ENCODE measurements at places on chromosomes 13 and 19.

GRCh38 chr19:39308531-39309304, 11.9 kb downstream of the LRFN1 start:
- no peak for DNase-seq

- DNase-seq, result no peak
Measured at GRCh38 chr19:4914736-4915501, 5.6 kb downstream of the UHRF1 start.

- DNase-seq, result no peak
Measured at GRCh38 chr13:76692346-76692745, 193.9 kb downstream of the KCTD12 start.

GRCh38 chr19:40614622-40615411, 13.6 kb downstream of the LTBP4 start:
- DNase-seq, result peak; percentile 59

DNA sequence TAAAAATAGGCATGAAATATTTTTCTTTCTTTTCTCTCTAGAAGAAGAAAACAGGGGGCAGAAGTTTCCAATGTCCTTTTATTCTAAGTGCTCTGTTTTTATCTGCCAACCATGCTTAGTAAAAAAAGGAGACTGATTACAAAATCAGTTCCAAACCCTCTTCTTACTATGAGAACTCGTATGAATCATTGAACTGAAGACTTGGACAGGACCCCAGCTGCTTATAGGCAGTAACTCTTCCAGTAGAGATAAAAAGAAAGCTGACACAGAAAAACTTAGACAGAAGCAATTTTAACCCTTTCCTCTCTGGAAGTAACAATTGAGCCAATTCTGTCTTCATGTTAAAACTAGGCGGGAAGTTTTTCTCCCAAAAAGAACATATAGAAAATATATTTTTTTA, 24.5 kb upstream of the FREM2 start:
- DNase-seq, result no peak

DNA sequence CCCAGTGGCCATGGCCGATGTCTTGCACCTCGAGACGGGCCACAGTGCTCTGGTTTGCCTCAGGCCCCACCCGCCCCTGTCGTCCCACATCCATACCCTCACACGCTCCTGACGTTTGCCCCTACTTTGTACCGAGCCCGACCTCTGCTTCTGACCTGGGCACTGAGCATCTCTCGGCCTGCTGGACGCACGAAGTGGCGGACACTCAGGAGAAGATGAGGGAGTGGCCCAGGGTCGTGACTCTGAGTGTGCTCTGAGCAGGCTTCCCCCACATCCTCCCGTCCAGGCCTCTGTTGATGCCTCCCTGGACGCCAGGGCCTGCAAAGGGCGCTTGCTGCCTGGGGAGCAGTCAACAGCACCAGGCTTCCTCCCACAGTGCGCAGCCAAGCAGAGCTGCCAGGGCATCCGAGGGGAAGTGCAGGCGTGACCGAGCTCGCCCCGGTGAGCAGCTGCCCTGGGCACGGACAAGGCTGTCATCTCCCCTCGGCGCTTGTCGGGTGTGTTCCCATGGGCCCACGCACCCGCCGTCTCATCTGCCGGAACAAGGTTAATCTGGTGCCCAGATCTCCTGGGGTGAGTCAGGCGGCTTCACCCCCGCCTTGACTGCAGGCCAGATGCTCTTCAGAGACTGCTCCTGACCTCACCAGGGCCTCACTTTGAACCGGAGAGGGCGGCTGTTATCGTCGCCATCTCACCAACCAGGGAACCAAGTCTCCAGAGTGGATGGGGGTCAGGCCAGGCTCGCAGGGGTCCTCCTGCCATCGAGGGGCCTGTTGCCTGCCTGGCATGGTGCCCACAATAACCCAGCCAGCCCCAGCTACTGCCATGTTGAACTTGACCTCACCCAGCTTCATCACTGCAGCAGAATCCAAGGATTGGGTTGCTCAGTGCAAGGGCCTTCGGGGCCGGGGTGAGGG, 27.2 kb downstream of the COMP start:
- no peak for DNase-seq

- no peak for DNase-seq
Measured at GRCh38 chr13:34897220-34897619, 44.9 kb upstream of the NBEA start.

DNA sequence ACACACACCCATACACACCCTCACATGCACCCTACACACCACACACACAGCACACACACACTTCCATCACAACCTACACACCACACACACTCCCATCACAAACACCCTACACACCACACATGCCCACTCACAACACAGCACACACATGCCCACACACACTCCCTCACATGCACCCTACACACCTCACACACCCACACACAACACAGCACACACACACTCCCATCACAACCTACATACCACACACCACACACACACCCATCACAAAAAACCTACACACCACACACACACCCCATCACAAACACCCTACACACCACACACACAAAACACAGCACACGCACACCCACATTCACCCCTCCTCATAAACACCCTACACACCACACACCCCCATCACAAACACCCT, 15.1 kb downstream of the PEPD start:
- no peak for DNase-seq

DNA sequence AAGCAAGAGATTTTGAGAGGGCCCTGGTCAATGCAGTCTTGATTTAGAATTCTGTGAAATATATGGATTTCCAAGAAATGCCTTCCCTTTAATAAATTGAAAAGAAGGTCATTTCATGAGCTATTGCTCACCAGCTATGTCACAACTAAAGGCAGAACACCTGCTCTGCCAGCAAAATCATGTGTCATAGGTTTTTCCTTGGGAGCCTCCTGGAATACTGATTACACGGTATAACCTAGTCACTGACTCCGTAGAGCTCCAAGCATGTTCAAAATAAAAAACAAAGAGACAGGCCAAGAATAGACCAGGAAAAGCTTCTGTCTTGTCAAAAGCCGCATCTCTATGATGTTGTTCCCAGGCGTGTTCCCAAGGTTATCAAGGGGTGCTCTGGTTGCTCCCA, 45.5 kb downstream of the HSPH1 start:
- DNase-seq, result no peak

GRCh38 chr13:107025991-107026390, 458.1 kb upstream of the ARGLU1 start:
- no peak for DNase-seq

DNA sequence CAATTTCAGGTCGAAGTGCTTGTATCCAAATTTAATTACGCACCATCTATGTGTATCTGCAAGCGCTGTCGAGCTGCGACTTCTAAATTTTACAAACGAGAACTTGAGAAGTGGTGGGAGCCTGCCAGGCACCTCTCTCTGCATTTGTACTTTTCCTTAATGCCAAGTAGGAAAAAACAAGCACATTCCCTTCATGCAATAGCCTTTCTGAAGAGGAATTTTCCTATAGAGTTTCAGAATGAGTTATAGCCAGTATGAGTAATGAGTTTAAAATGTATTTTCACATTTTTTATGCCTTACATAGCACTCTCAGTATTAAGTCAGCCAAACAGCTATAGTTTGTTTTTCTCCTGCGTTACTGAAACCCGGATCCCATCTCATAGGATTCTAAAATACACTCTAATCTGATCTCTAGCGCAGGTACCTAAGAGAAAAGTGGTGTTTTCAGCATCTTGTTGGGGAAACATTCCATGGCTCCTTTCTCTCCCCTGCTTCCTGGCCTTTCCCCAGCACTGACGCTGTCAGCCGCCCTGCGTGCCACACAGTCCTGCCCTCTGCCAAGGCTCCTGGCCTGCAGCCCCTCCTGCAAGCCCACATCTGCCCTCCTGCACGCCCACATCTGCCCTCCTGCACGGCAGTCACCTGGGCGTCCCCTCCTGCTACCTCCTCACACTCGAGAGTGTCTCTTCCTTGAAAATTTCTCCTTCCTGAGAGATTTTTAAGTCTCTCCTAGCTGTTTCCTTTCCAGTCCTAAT, 526.9 kb downstream of the MYO16 start:
- no peak for DNase-seq

DNA sequence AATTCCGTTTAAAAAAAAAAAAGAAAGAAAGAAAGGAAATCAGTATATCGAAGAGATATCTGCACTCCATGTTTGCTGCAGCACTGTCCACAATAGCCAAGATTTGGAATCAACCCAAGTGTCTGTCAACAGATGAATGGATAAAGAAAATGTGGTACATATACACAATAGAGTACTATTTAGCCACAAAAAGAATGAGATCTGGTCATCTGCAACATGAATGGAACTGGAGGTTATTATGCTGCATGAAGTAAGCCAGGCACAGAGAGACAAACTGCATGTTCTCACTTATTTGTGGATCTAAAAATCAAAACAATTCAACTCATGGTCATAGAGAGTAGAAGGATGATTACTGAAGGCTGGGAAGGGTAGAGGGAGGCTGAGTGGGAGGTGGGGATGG, 16.3 kb downstream of the ZNF565 start:
- no peak for DNase-seq

- no peak for DNase-seq
Measured at GRCh38 chr13:73250061-73250460, 191.3 kb downstream of the KLF5 start.

DNA sequence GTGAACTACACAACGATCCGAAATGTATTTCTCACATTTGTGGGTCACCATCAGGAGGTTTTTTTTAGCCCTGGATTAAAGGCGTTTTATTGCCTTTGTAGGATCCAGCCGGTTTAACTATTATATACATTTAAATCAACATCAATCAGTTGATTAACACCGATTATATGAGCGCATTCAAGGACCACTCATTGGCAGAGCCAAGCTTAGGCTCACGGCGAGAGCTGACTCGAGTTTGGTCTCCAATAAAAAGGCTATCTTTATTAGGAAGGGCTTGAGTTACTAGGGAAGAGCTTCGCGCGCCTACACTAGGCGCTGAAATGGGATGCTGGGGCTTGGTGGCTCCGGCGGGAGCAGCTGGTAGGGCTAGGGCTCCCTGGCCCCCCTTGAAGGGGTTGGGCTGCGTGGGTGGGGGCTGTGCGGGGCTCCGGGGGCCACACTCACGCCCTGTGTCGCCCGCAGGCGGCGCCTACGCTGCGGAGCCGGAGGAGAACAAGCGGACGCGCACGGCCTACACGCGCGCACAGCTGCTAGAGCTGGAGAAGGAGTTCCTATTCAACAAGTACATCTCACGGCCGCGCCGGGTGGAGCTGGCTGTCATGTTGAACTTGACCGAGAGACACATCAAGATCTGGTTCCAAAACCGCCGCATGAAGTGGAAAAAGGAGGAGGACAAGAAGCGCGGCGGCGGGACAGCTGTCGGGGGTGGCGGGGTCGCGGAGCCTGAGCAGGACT, 4.2 kb downstream of the PDX1 start:
- DNase-seq, result no peak

DNA sequence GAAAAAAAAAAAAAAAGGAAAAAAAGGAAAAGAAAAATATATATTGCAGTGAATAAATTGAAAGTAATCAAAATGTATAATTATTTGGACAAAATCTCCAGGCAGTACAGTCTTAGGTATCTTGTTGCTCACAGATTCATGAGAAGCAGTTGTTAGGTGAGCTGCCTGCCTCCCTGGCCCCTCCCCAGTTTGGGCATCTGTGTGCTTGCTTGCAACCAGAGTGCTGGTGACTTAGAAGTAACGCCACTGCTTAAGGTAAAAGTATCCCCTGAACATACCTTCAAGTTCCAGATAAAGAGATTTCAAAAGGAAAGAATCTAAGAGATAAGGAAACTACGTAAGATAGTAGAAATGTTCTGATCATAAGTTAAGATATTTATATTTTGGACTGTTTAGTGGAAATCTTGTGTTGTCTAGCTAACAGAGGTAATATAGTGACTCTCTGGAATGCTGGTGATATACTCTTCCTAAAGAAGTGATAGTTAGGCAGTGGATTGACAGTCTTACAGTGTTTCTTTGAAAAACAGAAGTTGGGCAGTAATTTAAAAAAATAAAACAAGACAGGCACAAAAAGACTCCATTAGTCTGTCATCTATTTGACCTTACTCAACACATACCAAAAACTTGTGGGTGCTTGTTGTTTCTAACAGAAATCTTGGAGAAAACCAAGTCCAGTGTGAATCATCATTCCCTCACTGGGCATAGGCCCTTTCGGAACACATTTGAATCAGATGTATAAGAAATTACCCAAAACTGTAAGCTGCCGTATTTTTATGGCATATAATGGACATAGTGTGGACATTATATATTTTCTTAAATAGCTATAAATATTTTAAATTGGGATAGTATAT, 38.3 kb upstream of the KCTD4 start:
- no peak for DNase-seq

- DNase-seq, result no peak
Measured at GRCh38 chr13:25046274-25046984, 49.5 kb upstream of the PABPC3 start.

DNA sequence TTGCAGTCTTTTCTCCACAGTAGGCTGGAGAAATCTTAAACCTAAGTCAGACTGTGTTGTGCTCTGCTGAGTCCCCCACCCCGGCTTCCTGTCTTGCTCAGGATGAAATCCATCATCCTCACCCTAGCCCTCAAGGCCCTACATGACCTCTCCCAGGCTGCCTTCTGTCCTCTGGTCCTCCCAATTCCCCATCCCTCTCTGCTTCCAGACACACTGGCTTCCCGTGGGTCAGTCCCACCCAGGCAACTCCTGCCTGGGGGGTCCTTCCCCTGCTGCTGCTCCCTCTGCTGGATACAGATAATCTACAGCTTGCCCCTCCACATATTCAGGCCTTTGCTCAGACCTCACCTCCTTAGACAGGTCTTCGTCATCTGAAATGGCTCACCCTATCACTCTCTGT, 18.4 kb upstream of the CBY2 start:
- DNase-seq, result no peak

GRCh38 chr13:48275507-48275906, 28.0 kb upstream of the RB1 start:
- DNase-seq, result no peak

Measured in GM06990 (cell line).